Erythroblast (primary cell): ENCODE measurements at places on chromosomes 5 and 9.

DNA sequence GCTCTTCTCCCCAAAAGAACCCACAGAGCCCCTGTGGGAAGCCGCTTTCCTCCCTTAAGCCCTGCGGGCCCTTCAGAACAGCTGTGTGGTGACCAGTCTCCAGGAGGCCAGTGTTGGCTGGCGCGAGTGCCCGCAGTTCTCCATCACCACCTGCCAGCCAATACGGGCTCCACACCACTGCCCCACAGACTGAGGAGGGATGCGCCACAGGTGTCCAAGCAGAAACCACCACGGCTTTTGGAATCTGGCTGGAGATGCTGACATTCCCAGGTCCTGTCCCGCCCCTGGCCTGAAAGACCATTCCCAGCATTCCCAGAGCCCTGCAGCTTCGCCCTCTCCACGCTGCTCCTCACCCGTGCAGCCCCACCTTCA is 12.8 kb downstream of the CCNI2 start:
- no peak for DNase-seq

GRCh38 chr5:1702318-1702717 is 97.3 kb downstream of the MRPL36 start:
- no peak for DNase-seq

DNA sequence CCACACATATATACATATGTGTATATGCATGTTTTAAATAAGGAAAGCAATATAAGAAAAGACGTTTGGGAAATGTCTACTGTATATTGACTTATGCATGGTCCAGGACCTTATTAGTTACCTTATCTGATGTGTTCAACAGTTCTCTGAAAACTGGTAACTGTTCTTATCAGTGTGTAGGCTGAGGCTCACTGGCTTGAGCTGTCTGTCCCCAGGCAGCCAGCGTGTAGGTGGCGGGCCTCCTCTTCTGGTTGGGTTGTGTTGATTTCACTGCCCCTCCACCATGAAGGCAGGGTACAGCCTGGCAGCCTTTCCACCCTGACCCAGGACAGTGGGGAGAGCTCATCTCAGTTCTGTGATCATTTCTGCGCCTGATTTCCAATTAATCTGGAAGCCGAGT is 38.7 kb upstream of the SEMA4D start:
- peak; percentile 19 for DNase-seq

DNA sequence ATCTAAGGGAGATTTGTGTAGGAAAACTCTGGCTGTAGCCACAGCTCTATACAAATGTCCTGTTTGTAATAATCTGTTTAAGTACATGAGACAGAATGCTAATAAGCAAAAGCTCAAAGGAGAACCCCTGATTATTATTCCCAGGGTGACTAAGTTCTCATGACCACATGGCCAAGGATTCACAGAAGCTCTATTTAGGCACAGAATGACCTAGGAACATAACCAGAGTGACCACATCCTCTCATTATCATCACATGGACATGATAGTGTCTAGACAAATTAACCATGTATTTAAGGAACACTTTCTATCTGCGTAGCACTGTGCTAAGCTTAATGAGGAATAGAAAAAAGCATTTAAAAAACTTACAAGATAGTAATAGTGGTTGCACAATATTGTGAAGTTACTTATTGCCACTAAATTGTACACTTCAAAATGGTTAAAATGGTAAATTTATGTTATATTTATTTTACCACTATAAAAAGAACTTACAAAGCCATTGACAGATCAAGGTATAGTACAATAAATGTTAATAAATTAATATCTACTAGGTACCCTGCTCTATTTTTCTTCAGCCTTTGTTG is 56.3 kb downstream of the STX17 start:
- no peak for DNase-seq

DNA sequence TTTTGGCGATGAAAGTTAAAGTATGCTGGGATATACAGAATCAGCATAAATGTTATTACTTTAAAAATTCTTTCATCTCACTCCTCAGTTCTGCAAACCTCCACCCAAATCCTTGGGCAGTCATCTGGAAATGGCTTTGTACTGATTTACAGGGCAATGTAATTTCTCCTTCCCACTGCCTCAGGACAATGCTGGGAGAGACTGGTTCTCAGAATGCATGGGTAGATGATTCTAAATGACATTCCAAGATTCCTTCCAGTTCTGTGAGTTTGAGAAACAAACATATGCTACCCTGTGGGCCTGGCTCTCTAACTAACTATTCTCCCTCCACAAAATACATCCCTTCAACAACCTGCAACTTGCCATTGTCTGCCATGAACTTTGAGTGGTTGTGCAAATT is 7.5 kb upstream of the PSAT1 start:
- DNase-seq, result no peak

DNA sequence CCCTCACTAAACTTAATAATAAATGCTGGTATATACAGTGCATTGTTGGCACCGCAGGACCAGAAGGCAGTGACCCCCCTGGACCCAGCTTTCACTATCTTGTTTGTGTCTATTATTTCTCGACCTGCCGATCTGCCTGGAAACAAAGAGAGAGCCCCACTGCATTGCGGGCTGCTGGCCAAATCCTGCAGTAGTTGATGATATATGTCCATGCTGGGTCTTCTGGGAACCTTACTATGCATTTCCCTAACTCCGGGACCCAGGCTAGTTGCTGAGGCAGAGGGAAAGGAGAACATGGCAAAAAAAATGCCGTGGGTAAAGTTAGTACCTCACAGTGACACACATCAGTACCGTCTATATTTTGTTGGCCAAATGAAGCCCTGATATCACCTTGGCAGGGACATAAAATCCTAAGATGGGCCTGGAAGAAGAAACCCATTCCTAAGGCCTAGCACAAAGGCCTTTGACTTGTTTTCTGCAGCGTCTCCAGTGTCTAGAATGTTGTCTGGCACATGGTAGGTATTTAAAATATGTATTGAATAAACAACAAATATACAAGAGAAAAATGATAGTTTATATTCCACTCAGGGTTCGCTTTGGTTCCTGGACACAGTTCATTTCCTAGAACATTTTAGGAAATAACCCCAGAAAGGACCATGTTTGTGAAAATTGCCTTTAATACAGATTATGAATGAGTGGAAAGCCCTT is 46.1 kb downstream of the NMUR2 start:
- DNase-seq, result no peak

DNA sequence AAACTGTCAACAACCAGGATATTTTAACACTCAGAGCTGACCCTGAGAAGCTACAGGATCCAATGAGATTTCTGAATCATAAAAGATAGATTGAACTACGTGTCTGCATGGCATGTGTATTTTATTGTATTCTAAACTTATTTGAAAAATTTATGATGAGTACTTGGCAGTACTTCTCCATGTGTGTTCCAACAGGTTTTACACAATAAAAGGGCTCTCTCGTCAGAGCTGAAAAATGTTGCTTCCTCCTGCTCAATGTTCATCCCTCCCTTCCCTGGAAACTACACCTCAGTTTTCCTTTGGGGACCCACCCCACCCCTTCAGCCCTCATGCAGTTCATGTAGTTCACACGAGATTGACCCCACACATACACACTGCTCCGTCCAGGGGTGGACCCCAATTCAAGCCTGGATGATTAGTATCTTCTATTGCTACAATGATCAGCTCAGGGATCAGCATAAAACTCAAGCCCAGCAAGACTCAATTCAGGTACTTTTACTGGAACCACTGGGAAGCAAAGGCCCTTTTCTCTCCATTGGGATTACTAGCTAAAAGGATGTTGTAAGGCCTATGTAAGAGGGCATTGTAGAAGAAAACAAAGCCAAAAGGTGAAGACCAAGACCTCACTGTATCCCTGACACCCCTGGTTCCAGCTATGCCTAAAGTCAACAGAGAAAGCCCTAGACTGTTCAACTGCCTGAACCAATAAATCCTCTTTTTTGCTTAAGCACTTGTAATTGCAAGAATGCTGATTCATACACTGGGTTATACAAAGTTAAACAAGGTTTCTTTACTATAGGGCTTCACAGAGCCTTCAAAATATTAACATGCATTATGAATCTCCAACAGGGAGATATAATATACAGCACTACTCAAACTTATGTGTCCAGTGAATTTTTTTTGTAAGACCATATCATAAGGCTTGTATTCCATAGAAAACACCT is 112.6 kb downstream of the SAXO1 start:
- DNase-seq, result no peak

- peak; percentile 8 for DNase-seq
Observed at GRCh38 chr5:136087961-136088871, 44.4 kb upstream of the SMAD5 start.

DNA sequence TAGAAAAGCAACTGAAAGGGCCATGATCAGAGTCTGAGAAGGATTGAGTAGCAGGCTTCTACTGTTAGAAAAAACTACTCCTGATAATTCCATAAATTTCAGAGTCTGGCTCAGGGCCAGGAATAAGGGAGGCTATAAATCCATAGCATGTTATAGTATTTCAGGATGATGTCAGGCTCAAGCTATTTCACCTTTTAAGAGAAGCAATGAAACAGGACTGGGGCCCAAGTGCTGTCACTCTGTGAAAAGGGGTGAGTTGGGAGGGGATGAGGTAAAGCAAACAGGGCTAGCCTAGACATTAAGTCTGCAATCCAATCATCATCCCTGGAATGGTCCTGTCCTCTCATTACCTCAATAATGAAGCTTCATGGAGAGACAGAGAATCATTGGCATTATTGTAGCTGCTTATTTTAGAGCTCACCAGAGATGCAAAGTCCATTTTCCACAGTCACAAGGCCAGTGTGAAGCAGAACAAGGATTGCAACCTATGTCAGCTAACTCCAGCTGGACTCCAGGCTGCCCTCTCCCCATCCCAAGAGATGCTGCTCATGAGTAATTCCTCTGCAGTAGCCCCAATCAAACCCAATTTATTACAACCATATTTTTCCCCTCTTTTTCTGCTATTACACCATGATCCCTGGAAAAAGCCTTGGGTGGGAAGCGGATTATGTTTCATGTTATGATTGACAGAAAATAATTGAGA is 56.0 kb downstream of the PAPPA start:
- DNase-seq, result no peak

- peak; percentile 39 for DNase-seq
Observed at GRCh38 chr9:1869843-1870242, 145.3 kb upstream of the SMARCA2 start.

DNA sequence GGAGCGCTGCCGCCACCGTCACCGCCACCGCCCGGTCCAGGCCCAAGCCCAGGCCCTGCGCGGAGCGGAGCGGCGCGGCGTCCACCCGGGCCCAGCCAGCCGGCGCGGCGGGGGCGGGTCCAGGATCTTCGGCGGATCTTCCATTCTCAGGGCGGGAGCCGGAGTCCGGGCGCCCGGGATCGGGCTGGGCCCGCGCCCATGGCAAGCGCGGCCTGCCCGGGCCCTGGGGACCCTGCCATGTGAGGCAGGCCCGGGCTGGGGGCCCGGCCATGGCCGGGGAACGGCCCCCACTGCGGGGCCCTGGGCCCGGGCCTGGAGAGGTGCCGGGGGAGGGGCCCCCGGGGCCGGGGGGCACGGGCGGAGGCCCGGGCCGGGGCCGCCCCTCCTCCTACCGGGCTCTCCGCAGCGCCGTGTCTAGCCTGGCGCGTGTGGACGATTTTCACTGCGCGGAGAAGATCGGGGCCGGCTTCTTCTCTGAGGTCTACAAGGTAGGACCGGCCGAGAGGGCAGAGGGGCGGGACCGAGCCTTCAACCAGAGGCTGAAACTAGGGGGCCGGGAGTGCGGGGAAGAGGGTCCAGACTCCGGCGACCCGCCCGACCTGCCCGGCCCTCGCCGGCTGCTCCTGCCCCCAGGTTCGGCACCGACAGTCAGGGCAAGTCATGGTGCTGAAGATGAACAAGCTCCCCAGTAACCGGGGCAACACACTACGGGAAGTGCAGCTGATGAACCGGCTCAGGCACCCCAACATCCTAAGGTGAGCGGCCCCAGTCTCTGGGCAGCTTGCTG is 482 bp downstream of the TESK1 start:
- peak; percentile 39 for DNase-seq

GRCh38 chr5:98599016-98599415 is 174.4 kb upstream of the RGMB start:
- DNase-seq, result no peak

DNA sequence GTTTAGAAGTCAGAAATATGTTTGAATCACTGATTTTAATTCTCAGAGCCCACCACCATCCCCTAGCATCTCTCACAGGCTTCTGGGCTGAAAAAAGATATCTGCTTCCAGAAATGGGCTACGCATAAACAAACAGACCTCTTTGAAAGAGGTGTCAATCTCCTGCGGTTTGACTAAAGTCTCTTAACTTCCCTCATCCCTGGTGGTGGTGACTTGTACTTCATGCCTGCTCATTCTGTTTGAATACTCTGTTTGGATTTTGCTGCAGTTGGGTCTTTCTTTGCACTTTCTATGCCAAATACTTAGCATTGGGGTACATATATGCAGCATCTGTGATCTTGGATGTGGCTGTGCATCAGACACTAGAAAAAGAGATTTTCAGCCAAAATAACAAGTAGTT is 157.2 kb upstream of the ATP10B start:
- no peak for DNase-seq

DNA sequence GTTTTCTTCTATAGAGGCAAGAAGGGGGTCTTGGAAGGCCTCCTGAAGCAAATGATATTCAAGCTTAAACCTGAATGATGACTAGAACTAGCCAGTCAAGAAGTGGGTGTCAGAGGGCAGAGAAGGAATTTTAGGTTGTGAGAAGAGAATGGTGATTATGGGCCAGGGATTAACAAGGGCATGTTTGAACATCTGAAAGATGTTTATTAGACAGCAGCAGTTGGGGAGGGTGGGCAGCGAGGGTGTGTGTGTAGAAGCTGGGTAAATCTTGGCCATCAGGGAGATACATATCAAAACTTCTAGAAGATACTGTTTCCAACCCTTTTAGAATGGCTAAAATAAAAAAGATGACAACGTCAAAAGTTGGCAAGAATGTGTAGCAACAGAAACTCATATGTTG is 54.5 kb downstream of the MAN2A1 start:
- DNase-seq, result no peak

GRCh38 chr5:58025809-58026208 is 434.1 kb downstream of the PLK2 start:
- no peak for DNase-seq

DNA sequence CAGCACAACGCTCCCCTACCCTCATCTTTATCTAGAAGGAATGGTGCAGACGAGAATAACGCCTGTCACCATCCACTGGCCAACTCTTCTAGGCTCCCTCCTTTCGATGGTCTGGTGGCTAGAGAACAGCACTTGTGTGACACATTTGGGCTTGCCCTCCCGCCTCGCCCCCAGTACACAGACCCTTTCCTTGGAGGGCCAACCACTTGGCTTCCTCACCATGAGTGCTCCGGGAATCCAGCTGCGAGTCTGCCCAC is 1.4 kb downstream of the GNAQ start:
- peak; percentile 77 for DNase-seq

DNA sequence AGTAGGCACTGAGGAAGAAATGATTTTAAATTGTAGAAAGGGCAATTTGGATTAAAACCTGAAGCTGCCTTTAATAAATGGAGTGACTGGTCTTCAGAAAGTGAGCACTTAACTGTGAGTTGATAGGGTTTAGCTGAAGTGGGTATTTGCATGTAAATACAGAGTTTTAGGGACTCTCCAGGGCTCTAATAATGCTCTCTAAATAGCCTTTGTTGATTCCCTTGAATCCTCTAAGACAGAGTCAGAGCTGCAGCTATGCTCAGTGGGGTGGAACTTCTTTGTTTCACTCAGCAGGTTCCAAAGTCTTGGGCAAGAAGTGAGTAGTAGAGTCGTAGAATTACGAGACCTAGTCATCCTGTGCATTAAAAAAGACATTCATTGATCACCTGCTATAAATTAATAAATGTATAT is 21.4 kb downstream of the GLRA1 start:
- DNase-seq, result no peak

GRCh38 chr5:180399401-180400215 is 46.5 kb upstream of the GFPT2 start:
- DNase-seq, result no peak

GRCh38 chr5:177596775-177597238 is 3.1 kb upstream of the B4GALT7 start:
- DNase-seq, result no peak
